Epithelial cell of esophagus (primary cell): ENCODE measurements at places on chromosomes 12 and 14.

DNA sequence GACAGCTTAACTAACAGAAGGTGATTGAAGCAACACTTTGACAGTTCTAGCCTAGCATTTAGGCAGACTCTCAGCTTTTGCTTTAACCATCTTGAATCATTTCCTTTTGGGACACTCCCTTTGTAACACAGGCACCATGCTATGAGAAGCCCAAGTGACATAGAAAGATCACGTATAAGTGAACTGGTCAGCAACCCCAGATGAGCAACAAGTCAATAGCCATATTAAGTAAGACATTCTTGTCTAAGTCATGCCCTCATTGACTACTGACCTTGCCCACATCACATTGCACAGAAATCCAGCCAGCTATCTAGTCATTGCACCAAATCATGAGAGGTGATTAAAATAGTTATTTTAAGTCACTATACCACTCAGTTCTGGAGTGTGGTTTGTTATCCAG is 476.8 kb downstream of the TRHDE start:
- DNase-seq = no peak

- DNase-seq = no peak
Measured at GRCh38 chr12:31000751-31001150, 72.9 kb upstream of the DDX11 start.

DNA sequence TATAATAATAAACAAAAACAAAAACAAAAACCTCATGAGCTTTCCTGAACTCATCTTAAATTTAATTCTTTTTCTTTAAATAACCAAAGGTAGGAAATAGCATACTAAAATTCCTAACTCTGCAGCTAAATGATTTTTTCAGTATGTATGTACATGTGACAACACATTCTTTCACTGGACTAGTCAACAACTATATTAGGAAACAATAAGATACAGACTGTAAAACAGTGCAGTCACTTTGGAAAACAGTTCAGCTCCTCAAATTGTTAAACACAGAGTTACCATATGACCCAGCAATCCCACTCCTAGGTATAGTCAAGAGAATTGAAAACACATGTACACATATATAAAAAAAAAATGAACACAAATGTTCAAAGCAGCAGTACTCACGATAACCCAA is 64.7 kb downstream of the SPPL3 start:
- no peak for DNase-seq

GRCh38 chr12:67269633-67270573 is 745 bp downstream of the CAND1 start:
- peak; percentile 39 for DNase-seq

- no peak for DNase-seq
Measured at GRCh38 chr14:23773981-23774380, 137.8 kb downstream of the DHRS2 start.

DNA sequence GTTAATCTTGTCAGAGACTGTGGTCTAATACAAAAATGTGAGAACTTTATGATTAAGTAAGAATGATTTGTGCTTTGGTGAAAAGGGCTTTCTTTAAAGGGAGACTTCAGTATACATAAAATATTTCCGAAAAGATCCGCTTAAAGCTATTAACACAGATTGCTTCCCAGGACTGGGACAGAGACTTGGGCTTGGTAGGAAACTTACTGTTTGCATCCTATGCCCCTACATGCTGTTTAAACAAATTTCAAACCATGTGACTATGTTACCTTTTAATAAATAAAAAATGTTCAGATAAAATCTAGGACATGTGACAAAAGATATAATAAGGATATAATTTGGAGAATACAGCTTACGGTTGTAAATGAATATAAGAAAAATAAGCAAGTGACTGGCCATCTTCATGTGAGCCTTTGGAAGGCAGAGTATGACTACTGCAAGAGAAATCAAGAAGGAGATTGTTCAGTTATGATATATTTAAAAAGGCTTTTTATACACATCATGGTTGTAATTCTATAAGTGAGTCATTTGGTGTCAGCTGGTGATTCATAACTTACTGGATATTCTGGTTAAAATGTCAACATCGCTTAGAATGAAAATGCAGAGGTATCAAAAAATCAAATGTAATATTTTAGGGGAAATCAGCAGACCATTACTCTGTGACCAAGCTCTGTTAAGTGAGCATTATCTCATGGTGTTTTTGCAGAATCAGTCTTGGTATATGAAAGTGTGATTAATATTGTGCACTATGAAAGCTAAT is 234.7 kb upstream of the E2F7 start:
- peak; percentile 85 for DNase-seq

- DNase-seq = peak; percentile 65
Measured at GRCh38 chr14:22319526-22320361, 269.3 kb downstream of the DAD1 start.

DNA sequence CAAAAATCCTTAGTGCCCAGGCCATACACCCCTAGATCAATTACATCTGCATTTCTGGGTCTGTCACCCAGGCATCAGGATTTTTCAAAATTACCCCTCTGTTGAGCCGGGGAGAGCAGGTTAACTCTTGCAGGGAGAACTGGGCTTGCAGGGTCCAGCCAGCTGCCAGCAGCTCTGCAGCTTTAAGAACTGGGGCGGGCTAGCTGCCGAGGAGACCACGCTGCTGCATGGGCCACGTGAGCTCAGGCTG is at the start of gene DGLUCY:
Gene DGLUCY, plus strand, starts transcription at position 245 of the 250 bp plus-strand sequence. CDS start 46,222 bp downstream, outside the sequence.
- no peak for DNase-seq

- DNase-seq = no peak
Measured at GRCh38 chr14:77667331-77667730, 40.5 kb downstream of the ALKBH1 start.

GRCh38 chr12:49843876-49844437 is 1.1 kb upstream of the BCDIN3D start:
- DNase-seq = peak; percentile 47

GRCh38 chr12:85394065-85394464 is 114.0 kb downstream of the ALX1 start:
- DNase-seq = no peak

DNA sequence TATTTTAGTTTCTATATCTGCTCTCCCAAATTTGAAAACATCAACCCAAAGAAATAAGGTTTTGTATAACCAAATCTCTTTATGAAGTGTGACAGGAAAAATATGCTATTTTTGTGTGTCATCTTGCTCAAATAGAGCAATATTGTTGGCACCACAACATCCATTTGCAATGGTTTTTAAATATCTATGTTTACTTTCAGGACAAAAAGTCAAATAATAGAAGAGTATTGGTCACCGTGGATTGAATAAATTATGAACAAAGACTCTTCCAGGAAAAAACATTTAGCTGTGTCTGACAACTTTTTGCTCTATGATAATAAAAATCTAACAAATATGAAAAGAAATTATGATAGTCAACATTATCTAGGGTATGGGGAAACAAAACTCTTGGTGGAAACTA is 439.2 kb downstream of the BTG1 start:
- DNase-seq = no peak

DNA sequence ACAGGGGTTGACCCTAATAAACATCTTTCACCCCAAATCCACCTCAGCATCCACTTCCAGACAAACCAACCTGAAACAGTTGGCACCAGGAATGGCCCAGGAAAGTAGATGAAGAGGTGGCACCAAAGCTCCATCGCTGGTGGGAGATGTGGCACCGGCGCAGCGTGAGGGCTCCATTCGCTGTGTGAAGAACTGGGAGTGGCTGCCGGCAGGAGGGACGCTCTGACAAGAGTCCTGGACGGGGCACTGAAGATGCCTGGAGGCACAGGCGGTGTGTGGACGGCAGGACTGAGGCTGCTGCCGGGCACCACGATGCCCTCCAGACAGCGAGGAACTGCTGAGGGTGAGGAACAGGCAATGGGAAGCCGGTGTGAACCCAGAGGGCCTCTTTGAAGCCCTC is 29.3 kb downstream of the DIO3 start:
- DNase-seq = no peak

- peak; percentile 1 for DNase-seq
Measured at GRCh38 chr12:5568325-5568981, 136.5 kb downstream of the NTF3 start.

DNA sequence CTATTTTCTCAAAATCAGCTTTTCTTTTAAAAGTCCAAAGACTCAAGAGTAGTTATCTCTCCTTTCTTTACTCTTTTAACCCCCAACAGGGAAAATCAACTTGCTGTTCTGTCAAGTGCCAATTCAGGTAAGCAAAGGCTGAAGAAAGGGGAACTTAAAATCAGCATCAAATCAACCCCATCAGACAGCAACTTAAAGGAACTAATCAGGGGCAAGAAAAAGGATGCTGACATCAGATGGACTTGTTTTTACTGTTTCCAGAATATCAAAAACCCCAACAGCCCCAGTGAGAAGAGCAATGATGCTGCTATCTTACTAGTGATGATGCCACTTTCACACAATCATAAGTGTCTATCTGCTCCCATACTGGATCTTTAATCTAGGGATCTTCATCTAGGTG is 3.4 kb downstream of the BAZ2A start:
- DNase-seq = no peak

- DNase-seq = peak; percentile 39
Measured at GRCh38 chr12:43836475-43836989, 651 bp downstream of the TMEM117 start.

DNA sequence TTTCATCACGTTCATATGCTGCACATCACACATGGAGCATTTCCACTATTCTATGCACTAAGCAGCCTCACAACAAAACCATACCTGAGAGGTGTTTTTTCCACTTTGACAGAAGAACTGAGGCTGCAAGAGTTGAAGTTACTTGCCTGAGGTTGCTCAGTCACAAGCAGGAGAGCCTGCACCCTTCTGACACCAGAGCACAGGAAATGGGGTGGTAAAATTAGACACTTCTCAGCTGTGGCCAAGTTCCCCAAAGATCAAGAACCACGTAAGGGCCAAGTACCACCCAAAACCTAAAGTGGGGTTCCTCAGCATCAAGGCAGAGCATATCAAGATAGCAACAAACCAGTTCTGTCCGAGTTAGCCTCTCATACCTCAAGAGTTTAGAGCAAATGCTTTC is 185.8 kb downstream of the CAPZA3 start:
- DNase-seq = no peak

- DNase-seq = no peak
Measured at GRCh38 chr12:57745485-57745881, 644 bp downstream of the TSPAN31 start.

DNA sequence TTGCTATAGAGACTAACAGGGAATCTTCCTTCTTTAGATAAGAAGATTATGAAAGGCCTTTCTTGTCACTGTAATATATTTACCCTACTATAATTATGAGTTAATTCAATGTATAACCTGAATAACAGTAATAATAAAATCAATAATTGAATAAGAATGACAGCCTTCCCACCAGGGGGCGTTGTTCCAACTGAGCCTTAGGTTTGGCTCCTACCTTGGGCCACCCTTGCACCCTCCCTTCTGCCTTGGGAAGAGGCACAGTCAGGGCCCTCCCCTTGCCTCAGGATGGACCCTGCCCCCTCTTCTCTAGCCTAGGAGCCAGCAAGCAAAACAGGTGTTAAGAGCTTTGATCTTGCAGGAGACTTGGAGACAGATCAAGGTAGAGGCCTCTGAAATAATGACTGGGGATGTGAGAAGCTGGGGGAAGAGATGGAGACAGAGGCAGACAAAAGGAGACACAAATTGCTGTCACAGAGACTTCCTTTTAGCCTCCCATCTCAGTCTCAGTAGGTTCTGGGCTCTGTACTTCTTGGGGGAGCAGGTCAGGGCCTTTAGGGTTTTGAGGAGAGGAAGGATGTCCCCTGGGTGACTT is 40.1 kb upstream of the CISTR start:
- peak; percentile 37 for DNase-seq

DNA sequence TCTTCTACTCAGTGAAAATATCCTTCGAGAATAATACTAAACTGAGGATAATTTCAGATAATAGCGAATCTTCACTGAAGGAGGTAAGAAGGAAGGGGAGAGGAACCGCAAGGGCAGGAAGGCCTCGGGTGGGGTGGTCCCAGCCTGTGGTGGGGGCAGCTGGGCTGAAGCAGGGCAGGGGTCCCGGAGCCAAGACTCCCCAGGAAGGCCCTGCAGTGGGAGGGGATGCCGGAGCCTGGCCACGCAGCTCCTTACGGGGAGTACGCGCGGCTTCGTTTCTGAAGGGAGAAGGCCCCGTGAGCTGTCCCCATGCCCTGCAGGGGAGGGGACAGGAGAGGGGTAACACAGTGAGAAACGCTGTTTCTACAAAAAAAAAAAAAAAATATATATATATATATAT is 21.2 kb downstream of the STX2 start:
- DNase-seq = no peak
